Caki2 (cell line): ENCODE measurements at places on chromosomes 13 and 19. TPM values are rescaled to one million over a fixed set of nuclear protein-coding genes. Genes with fewer than 3 reads are reported as not detected.

- DNase-seq = no peak
Measured at GRCh38 chr13:75092143-75092542, 389.8 kb downstream of the TBC1D4 start.

GRCh38 chr13:27401210-27401609, 23.2 kb upstream of the GTF3A start:
- DNase-seq = no peak

DNA sequence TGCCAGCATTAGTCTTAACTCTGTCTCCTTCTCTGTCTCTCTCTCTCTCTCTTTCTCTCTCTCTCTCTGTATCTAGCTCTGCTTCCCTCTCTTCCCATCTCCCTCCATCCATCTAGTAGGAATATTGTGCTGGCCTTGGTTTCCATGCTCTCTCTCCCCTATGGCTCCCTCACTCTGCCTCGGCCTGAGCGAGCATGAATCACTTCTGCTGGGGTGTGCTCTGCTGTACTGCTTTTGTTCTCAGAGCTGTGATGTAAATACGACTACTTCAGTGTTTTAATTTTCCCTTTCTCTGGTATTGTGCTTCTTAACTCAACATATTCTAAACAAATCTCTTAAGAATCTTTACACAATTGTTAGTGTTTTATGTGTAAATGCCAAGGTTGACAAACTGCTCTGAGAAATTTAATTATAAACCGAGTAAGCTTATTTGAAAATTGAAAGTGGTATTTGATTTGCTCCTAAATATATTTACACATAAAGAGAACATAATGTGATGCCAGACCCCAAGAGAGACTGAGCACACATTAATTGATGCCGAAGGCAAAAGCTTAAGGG, 211.5 kb upstream of the KL start:
- DNase-seq = no peak

DNA sequence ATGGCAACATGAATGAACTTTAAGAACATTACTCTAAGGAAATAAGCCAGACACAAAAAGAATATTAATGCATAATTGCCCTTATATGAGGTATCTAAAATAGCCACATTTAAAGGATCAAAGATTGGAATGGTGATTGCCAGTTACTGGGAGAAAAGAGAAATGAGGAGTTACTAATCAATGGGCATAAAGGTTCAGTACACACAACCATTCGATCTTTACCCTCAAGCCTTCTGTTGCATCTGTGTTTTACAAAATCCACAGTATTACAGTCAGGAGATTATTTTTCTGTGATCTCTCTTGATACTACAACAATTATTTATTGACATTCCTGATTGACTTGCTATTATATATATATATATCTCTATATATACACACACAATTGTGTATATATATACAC, 310.0 kb upstream of the SLITRK5 start:
- DNase-seq = no peak

DNA sequence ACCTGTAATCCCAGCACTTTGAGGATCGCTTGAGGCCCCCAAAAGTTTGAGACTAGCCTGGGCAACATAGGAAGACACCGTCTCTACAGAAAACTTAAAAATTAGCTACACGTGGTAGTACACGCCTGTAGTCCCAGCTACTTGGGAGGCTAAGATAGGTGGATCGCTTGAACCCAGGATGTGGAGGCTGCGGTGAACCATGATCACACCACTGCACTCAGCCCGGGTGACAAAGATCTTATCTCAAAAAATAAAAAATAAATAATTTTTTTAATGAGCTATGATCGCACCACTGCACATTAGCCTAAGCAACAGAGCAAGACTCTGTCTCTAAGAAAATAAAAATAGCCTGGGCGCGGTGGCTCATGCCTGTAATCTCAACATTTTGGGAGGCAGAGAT, 6.6 kb downstream of the RCBTB2 start:
- DNase-seq = no peak

GRCh38 chr13:32504876-32505275, 33.7 kb downstream of the N4BP2L2 start:
- DNase-seq = no peak

DNA sequence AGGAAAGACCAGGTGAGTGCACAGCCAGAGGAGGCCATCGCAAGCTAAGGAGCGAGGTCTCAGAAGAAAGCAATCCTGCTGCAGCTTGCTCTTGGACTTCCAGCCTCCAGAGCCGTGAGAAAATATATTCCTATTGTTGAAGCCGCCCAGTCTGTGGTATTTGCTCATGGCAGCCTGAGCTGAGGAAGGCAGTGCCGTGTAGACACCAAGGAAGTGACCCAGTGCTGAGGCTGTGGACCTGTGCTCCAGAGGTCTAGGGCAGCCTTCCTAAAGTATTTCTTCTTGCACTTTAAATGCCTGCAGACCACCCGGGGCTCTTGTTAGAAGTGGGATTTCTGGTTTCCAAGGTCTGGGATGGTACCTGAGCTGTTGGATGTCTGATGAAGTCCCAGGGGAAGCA, 158.5 kb upstream of the KL start:
- DNase-seq = no peak

DNA sequence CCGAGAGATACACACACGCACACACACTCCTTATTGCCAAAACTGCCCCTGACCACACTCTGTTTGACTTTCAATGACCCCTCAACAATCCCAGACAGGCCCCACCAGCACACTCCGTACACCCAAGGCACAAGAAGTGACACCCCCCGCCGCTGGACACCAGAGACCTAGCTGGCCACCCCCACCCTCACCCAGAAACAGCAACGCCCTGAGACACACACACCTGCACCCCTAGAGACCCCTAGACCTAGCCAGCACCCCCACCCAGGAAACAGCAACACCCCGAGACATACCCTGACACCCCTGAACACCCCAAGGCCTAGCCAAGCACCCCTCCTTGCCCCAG, 1.1 kb upstream of the PTGER1 start:
- DNase-seq = no peak

GRCh38 chr19:18831524-18832305, at the start of gene UPF1:
Gene UPF1, plus strand, starts transcription at chr19:18831959. Its CDS starts 251 bp downstream, at chr19:18832210.
- peak; percentile 89 for DNase-seq

DNA sequence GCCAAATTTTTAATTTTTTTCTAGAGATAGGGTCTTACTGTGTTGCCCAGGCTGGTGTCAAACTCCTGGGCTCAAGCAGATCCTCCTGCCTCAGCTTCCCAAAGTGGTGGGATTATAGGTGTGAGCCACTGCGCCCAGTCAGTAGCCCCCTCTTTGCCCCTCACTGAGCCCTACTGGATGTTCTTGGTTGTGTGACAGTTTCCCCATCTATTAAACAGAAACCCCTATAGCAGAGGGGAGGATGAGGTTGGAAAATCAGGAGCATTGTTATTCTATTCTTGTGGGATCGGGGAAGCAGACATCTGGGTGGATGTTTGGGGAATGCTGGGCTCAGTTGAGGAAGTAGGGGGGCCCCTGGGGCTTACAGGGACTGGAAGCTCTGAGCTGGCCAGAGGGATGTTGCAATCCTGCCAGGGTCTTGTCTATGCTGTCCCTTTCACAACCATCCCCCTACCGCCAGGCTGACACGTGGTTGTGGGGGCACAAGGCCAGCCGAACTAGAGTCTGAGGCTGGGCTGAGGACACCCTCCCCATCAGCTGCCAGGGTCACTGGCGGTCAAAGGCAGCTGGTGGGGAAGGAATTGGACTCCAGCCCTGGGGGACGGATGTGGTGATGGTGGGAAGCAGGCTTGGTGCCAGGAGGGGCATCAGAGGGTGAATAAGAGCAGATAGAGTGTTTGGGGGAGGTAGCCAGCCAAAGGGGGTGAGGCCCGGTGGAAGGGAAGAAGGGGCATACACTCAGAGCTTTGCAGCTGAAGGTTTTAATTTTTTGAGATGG, 10.9 kb downstream of the APOC1 start:
- DNase-seq = no peak

DNA sequence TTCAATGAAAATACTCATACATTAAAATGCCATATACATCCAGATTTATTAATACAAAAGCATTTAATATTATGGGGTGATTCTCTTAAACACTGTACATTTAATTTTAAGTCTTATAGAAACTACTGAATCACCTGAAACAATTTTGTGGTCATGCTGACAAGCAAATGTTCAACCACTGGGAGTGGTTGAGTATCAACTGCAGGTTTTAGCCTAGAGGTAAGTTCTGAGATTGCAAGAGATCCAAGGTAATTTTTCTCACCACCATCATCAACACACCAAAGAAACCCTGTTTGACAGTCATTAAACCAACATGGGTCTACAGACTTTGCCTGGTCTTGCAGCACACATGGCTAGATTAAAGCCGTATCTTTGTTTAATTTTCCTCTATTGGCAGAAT, 196.3 kb downstream of the LHFPL6 start:
- no peak for DNase-seq

GRCh38 chr13:59527500-59527899, 636.2 kb downstream of the DIAPH3 start:
- DNase-seq = no peak

GRCh38 chr19:15508035-15508710, at the start of gene CYP4F22:
Gene CYP4F22, plus strand, starts transcription at chr19:15508525. Its CDS starts 16,812 bp downstream, at chr19:15525337.
- no peak for DNase-seq

DNA sequence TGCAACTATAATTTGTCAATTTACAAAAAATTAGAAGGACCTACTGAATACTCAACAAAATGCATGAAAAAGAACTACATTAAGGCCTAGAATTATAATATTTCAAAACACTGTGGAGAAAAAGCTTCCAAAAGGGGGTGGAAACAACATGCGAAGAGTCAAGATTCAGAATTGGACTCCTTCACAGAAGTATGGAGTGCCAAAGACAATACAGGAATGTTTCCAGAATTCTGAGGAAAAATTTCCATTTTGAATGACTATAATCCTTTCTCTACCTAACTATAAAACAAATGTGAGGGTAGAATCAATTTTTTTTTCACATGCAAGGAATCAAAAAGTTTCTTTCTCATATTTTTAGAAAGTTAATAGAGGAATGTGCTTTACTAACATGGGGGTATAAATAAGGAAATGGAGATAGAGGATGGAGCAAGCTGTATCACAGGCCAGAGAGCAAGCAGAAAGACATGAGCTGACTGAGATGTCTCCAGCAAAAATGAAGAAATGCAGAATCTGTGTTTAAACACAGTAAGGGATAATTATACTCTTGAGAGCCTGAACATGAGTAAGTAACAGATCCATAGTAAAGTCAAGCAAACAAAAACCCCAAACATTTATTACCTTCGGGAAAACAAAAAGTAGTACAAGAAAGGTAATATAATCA, 39.5 kb upstream of the SMAD9 start:
- DNase-seq = no peak

- DNase-seq = no peak
Measured at GRCh38 chr13:77150651-77151050, 123.7 kb upstream of the FBXL3 start.

DNA sequence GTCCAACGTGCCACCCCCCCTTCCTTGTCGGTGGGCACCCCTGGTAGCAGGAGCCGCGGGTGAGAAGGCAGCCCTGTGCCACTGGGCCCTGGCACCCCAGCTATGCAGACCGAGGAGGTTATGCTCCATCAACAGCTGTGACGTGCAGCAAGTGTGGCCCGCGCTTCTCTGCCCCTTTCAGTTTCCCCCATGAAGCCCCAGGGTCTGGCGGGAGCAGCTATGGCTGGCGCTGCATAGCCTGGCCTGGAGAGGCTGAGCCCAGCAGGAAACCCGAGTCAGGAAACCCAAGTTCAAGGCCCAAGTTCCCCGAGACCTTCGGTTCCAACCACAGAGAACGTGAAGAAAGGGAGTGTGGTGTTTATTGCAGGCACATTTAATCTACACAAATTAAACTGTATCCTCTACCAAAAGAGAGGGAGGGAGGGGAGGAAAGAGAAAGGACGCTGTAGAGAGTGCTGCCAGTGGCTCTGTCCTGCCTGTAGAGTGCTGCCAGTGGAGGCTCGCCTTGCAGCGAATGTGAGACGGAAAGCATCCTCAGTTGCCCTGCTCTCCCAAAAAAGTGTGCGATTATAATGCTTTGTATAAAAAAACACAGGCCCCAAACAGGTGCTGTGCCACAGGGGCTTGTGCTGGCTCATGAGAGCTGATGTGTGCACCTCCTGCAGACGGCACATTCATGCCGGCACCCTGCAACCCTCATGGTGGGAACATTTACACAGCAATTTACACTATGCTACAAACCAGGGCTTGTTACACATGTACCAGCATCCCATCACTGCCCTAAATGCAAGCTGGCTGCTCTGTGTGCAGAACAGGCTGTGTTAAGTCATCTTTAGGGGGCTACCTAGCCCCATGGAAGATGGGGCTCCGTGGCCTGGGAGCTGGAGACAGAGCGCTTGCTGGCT, 16.3 kb downstream of the POP4 start:
- no peak for DNase-seq

DNA sequence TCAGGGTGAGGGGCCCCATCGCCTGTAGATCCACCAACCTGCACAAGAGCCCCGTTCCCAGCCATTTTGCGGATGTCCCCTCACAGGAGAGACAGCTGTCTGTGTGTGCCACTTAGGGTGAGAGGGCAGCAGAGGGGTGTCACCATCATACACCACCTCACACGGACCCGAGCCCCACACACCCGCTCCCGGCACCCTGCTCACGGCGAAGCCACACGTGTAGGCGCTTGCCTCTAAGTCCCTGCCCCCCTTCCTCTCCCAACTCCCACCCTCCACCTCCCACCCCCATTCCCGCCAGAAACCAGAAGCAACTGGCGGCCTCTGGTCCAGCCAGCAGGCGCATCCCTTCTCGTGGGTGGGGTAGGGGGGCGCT, 4.0 kb upstream of the DPF1 start:
- DNase-seq = no peak

- no peak for DNase-seq
Measured at GRCh38 chr13:70585109-70585508, 476.9 kb upstream of the KLHL1 start.

The FBXO17 gene
- total RNA-seq = 129 and 142 TPM in 2 replicates

The YJEFN3 gene
- 0.61 and 2.5 TPM in 2 replicates for total RNA-seq

The MRPL34 gene
- total RNA-seq = 21.0 and 38.9 TPM in 2 replicates

The TICAM1 gene
- total RNA-seq = 2.6 and 10.5 TPM in 2 replicates

The MIA gene
- not detected in 2 replicates for total RNA-seq

The ASPDH gene
- total RNA-seq = not detected in 2 replicates

The KLK12 gene
- total RNA-seq = not detected in 2 replicates

The CGB2 gene
- total RNA-seq = 3.7 TPM in 1 of 2 replicates, not detected in the other

The IGFL2 gene
- total RNA-seq = not detected in 2 replicates
